Erythroblast (primary cell): ENCODE measurements at places on chromosomes 11 and 22.

- DNase-seq = no peak
Observed at GRCh38 chr11:106088896-106089295, 11.4 kb downstream of the AASDHPPT start.

DNA sequence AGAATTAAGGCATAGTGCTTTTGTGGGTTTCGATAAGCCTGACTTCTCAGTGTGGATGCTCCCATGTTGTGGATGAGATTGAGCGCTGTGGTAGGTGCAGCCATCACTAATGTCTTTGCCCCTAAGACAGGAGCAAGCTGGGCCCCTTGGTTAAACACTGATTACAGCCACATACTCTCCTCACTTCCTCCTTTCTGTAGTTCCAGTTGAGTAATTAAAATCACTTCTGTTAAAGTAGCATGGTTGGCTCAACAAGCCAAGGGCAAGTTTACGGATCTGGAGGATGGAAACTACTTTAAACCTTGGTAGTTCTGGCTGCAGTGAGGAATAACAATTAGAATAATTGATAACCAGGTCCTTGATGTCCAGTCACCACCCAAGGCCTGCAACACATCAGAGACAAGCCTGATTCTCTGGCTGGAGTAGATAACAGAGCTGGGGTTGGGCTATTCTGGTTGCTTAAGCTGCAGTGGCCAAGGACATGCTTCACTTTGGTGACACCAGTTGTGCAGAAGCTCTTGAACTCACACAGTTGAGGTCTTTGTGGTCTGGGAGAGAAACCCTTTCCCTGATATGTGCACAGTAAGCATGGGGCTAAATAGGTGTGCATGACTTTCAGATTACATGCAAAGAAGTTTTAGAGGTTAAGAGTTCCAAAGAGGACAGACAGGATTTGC, 81.3 kb downstream of the KIRREL3 start:
- DNase-seq = peak; percentile 3

DNA sequence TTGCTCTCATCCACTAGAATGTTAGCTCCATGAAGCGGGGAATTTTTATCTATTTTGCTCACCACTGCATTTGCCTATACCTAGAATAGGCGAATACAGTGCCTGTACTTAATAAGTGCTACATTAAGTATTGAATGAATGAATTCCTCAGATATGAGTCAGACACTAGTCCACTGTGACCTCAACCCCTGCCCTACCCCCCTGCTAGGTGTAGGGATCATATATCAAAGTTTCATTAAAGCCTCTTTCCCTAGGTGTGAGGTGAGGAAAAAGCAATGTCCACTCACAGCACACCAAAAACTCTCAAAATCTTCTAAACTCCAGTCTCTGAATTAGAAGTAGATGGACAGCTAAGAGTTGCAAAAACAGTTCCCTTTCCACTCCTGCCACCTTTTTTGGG, 9.8 kb upstream of the PSMA1 start:
- DNase-seq = no peak

- DNase-seq = no peak
Observed at GRCh38 chr11:31680770-31681169, 130.4 kb downstream of the PAX6 start.

DNA sequence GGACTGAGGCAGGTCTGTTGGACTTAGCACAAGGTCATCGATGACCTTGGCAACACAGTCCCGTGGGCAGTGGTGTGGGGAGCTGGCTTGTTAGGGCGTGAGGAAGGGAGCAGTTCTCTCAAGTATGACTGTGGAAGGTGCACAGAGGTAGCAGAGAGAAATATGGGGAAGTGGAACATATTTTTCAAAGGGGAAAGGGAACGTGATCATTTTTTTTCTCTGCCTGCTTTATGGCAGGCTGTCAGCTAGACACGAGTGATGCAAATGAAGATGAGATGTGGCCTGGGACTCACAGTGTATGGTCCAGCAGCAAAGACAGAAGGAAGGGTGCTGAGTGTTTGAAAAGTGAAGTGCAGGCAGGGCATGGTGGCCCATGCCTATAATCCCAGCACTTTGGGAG, 30.6 kb downstream of the ADAMTS8 start:
- DNase-seq = no peak

- no peak for DNase-seq
Observed at GRCh38 chr22:32617271-32617670, 142.7 kb downstream of the FBXO7 start.

DNA sequence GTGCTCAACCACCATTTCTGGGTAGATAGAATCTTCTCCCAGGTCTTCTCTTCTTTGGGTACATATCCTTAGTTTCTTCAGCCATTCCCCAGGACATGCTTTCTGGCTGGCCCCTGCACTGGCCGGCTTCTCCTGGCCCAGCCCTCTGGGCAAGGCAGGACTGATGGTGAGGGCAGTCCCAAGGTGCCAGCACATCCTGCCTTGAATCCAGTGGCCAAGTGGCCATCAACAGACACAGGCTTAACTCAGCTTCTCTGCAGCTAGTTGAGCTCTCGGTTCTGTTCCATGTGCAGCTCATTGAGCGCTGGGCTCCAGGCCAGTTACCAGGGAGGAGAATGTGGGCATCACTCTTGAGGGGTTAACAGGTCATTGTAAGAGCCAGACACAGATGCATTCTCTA, 17.6 kb downstream of the SMIM38 start:
- no peak for DNase-seq

DNA sequence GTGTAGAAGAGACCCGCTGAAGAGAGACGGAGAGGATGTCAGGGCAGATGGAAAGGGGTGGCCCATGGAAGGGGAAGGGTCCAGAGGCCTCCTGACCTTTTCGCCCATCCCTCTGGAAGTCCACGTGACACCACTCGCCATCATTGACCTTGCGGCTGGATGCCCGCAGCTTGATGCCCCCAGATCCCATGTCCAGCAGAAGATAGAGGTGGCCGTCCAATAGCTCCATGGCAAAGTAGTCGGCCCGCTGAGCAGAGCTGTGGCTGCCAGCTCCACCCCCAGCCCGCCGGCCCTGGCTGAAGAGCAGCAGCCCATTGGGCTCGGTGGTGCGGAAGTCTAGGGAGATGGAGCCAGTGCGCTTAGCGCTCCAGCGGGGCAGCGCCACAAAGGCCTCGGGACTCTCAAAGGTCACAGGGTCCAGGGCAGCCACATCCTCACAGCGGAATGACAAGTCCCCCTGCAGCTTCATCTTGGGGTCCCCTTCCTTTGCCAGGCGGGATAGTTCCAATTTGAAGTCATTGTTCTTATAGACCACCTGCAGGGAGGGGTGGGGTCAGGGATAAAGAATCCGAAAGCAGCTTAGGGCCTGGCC, 55.7 kb downstream of the NRXN2 start:
- no peak for DNase-seq

GRCh38 chr11:112016765-112017376, 8.3 kb upstream of the DLAT start:
- DNase-seq = no peak

GRCh38 chr11:33774736-33775466, 581 bp upstream of the FBXO3 start:
- DNase-seq = peak; percentile 58

- peak; percentile 59 for DNase-seq
Observed at GRCh38 chr11:59953463-59954218, 10.2 kb upstream of the OOSP4A start.

- DNase-seq = no peak
Observed at GRCh38 chr11:2155511-2155910, 5.5 kb downstream of the INS start.

DNA sequence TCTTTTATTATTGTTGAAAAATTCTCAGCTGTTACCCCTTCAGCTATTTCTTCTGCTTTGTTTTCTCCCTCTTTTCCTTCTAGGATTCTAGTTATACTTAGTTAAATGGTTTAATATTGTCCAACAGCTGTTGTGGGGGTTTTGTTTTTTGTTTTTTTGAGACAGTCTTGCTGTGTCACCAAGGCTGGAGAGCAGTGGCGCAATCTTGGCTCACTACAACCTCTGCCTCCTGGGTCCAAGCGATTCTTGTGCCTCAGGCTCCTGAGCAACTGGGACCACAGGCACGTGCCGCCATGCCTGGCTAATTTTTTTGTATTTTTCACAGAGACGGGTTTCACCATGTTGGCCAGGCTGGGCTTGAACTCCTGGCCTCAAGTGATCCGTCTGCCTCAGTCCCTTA, 12.7 kb downstream of the SDHAF2 start:
- no peak for DNase-seq

DNA sequence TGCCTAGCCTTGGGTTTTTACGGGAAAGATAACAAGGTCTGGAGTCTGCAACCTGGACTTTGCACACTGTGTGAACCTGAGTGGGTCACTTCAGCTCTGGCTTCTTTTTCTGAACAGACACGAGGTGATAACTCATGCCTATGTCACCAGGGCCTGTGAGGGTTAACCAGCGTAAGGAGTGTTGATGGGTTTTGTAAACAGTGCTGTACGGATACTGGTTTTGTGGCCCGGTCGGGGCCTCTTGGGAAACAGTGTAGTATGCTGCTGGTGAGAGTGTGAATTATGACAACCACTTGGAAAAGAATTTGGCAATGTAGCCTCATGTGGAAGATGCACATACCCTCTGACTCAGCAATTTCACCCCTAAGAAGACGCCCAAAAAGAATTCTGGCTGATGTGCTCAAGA, 266.8 kb downstream of the MN1 start:
- DNase-seq = no peak

GRCh38 chr11:35012467-35013191, 96.2 kb downstream of the PDHX start:
- no peak for DNase-seq

GRCh38 chr11:35523331-35523768, 2.1 kb downstream of the PAMR1 start:
- DNase-seq = no peak

DNA sequence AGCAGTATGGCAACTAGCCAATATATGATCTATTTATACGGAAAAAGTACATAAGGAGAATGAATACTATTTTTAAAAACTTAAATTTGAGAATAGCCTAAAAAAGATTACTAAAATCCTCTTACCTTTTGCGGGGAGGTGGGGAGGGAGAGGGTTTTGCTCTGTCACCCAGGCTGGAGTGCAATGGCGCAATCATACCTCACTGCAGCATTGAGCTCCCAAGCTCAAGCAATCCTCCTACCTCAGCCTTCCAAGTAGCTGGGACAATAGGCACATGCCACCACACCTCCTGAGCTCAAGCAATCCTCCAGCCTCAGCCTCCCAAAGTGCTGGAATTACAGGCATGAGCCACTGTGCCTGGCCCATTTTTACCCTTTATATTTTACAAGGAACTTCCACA, 82.0 kb downstream of the TTC28 start:
- no peak for DNase-seq

DNA sequence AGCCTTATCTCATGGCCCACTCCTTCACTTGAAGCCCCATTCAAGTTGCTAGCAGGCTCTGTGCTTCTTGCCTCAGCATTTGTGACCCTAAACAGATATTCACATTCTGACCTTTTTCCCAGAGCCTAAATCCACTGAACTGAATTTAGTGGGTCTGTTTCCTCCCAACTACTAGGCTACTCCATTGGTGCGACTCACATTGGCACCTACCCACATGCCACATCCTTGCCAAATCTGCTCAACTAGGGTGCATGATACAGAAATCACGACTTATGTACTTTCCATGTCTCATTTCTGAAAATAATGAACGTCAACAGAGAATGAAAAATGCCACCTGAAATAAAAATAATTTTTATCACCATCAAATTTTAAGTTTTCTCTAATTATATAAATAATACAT, 8.4 kb upstream of the MMP12 start:
- no peak for DNase-seq

DNA sequence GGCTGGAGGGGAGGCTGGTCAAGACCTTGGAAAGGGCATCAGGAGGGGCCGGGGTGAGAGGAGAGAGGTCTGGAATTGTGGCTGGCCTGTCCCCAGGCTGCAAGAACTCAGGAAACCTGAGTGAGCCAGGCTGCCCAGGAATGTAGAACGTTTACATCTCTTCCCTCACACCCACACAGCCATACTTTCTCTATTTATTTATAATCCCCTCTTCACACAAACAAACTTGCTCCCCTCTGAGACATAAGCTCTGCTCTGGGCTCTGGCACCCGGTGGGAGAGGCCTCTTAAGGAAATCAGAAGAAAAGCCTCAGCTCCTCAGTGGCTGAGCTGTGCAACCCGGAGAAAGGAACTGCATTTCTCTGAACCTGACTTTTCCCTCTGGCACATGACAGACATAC, 5.5 kb downstream of the CHRDL2 start:
- DNase-seq = no peak

DNA sequence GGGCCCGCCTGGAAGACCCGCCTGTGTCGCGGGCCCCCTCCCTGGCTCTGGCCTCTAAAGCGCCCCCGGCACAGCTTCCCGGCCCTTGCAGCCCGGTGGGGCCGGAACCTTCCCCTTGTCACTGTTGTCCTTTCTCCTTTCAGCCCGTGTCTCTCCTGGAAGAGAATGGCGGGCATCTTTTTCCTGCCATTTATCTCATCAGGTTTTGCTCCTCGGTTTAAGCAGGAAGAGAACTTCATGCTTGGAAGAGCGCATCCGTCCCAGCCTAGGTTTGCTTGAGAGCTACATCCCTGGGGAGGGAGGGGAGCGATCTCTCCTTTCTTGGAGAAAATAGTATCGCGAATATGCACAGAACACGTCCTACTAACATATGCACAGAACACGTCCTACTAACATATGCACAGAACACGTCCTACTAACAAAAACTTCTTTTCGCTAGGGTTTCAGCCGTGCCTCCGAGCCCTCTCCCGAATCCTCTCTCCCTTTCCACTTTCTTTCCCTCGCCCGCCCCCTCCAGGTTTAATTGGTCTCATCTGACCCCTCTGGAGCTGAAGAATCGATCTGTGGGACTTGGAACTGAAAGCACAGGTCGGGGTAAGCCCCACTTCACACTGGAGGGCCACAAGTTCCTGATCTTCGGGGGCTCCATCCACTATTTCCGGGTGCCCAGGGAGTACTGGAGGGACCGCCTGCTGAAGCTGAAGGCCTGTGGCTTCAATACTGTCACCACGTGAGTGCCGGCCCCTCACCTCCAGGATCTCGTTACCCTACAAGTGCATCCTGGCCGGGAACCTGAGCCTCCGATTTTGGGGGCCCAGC, 1.2 kb downstream of the GLB1L3 start:
- no peak for DNase-seq

GRCh38 chr11:112016088-112016764, 9.0 kb upstream of the DLAT start:
- no peak for DNase-seq

GRCh38 chr11:45079943-45080719, 66.3 kb upstream of the PRDM11 start:
- DNase-seq = no peak

GRCh38 chr22:31495343-31495742, 993 bp upstream of the SFI1 start:
- DNase-seq = no peak

GRCh38 chr11:65152122-65152521, 17.8 kb upstream of the SYVN1 start:
- no peak for DNase-seq

GRCh38 chr11:119373059-119373920, 8.2 kb downstream of the USP2 start:
- no peak for DNase-seq

- DNase-seq = peak; percentile 80
Observed at GRCh38 chr11:74204701-74205100, 33.6 kb downstream of the PPME1 start.

DNA sequence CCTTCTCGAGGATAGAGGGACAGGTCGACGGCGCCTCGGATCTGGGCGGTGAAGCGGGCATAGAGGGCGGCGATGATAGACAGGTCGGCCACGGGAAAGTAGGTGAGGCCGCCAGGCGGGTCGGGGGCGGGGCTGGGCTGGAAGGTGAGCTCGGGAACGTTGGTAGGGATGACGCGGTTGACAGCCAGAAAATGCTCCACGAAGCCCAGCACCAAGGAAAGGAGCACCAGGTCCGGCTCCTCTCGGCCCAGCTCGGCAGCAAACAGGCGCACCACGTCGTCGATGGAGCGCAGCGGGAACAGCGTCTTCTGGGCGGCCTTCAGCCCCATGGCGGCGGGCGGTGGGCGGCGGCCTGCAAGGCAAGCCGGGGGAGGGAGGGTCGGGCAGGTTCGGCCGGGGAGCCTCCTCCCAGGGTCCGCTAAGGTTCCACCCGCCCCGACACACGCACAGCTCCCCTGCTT, 540 bp downstream of the MEN1 start:
- peak; percentile 57 for DNase-seq
